ENCODE measurements at places on chromosomes 2 and 18. TPM values are rescaled to one million over a fixed set of nuclear protein-coding genes. Genes with fewer than 3 reads are reported as not detected.

CTNNA2 gene
- total RNA-seq, result not detected

ELOA2 gene
- 0.06 TPM for total RNA-seq

ZSWIM2 gene
- total RNA-seq, result not detected

- DNase-seq, result no peak
Measured at GRCh38 chr18:44733754-44734465, 53.2 kb downstream of the SETBP1 start.

TRIB2 gene
- total RNA-seq, result 67.9 TPM

DNA sequence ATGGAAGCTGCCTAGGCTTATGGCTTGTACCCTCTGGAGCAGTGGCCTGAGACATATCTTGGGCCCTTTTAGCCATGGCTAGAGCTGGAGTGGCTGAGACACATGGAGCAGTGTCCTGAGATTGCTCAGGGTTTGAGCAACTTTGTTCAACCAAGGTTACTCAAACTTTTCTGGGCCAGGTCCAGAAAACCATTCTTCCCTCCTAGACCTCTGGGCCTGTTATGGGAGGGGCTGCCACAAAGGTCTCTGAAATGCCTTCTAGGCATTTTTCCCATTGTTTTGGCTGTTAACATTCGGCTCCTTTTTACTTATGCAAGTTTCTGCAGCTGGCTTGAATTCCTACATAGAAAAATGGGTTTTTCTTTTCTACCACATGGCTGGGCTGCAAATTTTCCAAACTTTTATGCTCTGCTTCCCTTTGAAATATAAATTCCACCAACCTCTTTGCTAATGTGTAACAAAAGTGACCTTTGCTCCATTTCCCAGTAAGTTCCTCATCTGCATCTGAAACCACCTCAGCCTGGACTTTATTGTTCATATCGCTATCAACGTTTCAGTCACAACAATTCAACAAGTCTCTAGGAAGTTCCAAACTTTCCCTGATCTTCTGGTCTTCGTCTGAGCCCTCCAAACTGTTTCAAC, 84.9 kb upstream of the MAP4K3 start:
- DNase-seq, result no peak

TRABD2A gene
- total RNA-seq, result 1.4 TPM

DNA sequence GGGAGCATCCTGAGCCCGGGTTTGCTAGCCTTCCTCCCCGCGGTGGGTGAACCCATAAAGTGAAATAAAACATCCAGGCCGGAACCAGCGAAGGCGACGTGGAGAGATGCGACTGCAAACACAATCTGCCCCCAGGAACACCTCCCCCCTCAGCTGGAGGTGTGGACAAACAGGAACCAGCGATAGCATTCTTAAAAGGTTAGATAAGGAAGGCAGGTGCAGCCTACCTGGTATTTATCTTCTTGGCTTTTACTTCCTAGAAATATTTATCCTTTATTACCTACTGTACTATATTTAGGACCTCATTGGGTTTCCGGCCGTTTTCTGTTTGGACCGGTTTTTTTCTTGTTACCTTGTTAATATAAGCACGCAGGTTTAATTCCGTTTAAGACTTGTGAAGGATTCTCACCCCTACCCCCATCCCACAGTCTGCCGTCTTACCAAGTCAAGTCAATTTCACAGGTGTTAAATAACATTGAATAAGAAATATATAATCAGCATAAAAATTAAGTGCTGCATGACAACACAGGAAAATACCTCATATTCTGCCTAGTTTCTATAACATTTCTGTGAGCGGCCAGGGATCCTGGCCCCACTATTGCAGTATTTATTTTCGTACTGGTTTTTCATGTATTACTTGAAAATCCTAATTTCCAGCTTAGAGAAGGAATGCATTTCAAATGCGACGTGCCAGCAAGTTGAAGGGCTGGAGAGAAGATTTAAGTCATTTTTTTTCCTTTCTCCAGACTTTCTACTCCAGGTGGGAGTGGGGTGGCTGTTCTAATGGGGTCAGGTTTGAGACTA, 224.0 kb upstream of the ID2 start:
- DNase-seq, result no peak

Data from SJCRH30 (cell line).